ENCODE measurements at places on chromosomes 16 and 17.

GRCh38 chr17:61904094-61904710, 23.6 kb downstream of the INTS2 start:
- peak; percentile 28 for DNase-seq
- H3K36me3 ChIP-seq = peaks cover 28% of the 10 kb centered on the region
- no peaks in the 10 kb centered on the region for H3K4me1 ChIP-seq
- H3K27me3 ChIP-seq = no peaks in the 10 kb centered on the region

DNA sequence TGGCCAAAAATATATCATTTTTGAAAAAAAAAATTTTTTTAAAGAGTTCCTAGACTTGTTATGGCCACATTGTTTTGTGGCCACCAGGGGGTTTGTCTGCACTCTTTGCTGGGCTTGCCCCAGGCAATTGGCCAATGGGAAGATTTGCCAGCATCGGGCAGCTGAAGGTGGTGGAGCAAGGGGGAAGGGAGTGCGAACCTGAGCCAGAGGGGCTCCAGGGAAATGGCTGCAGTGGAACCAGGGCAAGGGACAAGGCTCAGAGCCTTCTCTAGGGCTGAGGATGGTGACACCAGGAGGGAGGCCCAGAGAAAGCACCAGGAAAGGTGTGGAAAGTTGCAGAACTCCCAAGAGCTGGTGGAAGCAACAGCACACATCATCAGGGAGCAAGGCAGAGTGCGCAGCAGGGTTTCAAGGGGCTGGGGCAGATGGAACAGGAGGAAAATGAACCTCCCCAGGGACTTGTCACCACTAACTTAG, 15.5 kb upstream of the CMIP start:
- no peak for DNase-seq
- no peak overlapping the region for H3K27ac ChIP-seq
- H3K36me3 ChIP-seq = no peaks in the 10 kb centered on the region
- peaks cover 6% of the 10 kb centered on the region for H3K27me3 ChIP-seq
- no peak overlapping the region for H3K4me3 ChIP-seq

GRCh38 chr17:78130437-78131101, at the start of gene TMC8:
TSS of gene TMC8 (plus strand) at chr17:78130771. CDS start at chr17:78131589, 818 bp downstream.
- H3K4me3 ChIP-seq = peak within 1 kb of the TSS; percentile 100
- peaks cover 59% of the 10 kb centered on the region for H3K4me1 ChIP-seq
- peak within 1 kb of the TSS; percentile 99 for H3K27ac ChIP-seq
- no peaks in the 10 kb centered on the region for H3K27me3 ChIP-seq
- DNase-seq = peak; percentile 86

DNA sequence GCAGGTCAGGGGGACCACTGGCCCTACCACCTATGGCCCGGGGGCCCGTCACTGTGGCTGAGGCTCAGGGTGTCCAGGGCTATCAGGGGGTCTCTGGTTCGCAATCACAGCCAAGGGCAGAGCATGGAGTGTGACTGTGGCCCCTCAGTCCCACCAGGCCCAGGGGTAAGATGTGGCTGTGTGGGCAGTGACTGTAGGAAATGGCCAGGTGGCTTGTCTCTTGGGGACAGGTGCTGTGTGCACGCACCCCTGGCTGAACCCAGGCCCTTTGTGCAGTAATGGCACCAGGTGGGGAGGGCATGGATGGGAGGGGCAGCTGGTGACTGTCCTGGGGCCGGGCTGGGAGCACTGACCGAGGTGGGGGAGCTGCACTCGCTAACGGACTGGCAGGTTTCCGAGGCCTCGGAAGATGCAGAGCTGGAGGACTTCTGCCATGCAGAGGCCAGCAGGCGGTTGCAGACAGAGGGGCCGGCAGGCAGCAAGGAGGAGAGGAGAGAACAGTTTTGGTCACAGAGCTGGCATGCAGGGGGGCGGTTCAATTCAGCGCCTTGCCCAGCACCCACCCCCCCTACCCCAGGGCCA, 18.8 kb downstream of the IL34 start:
- no peak overlapping the region for H3K27ac ChIP-seq
- H3K4me3 ChIP-seq = no peak overlapping the region
- DNase-seq = no peak
- no peaks in the 10 kb centered on the region for H3K27me3 ChIP-seq

DNA sequence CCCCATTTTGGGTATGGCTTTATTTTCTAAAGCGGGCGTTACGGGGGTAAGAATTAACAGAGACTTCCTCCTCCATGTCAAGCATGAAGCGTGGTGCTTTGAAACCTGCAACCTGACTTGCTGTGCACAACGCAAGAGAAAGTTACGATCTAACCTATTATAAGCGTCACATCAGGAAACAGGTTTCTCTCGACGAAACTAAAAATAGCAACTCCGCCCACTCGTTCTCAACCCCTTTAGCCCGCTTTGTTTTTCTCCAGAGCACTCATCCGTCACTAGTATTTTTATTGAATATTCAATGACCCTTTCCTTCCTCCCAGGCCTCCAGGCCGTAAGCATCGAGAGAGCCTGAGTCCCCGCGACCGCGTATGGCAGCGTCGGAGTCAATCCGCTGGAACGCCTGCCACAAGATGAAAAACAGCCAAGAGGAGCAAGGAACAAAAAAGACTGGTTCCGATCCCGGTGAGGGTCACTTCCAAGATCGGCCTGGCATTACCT, 555 bp downstream of the NUP88 start:
- H3K27me3 ChIP-seq = no peaks in the 10 kb centered on the region
- peaks cover 54% of the 10 kb centered on the region for H3K36me3 ChIP-seq
- peak; percentile 59 for DNase-seq
- H3K27ac ChIP-seq = peak overlapping the region; percentile 88

DNA sequence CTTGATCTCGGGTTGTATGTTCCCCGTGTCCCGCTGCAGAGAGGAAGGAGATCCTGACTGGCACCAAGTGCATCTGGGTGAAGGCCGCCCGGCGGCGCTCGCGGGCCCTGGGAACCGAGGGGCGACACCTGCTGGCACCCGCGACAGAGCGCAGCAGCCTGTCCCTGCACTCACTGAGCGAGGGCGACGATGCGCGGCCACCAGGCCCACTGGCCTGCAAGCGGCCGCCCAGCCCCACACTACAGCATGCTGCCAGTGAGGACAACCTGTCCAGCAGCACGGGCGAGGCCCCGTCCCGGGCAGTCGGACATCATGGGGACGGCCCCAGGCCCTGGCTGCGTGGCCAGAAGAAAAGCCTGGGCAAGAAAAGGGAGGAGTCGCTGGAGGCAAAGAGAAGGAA, 7.5 kb downstream of the BTBD17 start:
- DNase-seq = peak; percentile 49
- H3K4me3 ChIP-seq = peak overlapping the region; percentile 15
- no peaks in the 10 kb centered on the region for H3K4me1 ChIP-seq
- peaks cover 3% of the 10 kb centered on the region for H3K36me3 ChIP-seq
- no peak overlapping the region for H3K27ac ChIP-seq

DNA sequence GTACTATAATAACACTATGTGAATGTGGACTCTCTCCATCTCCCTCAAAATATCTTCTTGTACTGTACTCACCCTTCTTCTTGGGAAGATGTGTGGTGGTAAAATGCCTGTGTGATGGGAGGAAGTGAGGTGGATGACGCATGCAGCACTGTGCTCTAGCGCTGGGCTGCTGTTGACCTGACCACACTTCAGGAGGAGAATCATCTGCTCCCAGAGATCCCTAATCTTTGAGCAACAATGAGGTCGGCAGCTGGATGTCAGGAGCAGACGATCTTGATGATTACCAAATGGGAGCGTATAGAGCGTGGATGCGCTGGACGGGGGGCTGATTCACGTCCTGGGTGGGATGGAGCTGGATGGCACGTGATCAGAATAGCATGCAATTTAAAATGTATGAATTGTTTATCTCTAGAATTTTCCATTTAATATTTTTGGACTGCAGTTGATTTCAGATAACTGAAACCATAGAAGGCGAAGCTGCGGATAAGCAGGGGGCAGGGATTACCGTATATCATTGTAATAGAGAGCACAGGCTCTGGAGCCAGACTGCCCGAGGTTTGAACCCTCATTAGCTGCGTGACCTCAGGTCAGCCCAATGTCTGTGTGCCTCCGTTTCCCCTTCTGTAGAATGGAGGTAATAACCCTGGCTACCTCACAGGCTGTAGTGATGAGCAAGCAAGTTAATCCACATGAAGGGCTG, 23.7 kb upstream of the CYLD start:
- peaks cover 37% of the 10 kb centered on the region for H3K4me1 ChIP-seq
- H3K4me3 ChIP-seq = no peak overlapping the region
- no peak for DNase-seq
- no peak overlapping the region for H3K27ac ChIP-seq
- no peaks in the 10 kb centered on the region for H3K36me3 ChIP-seq

DNA sequence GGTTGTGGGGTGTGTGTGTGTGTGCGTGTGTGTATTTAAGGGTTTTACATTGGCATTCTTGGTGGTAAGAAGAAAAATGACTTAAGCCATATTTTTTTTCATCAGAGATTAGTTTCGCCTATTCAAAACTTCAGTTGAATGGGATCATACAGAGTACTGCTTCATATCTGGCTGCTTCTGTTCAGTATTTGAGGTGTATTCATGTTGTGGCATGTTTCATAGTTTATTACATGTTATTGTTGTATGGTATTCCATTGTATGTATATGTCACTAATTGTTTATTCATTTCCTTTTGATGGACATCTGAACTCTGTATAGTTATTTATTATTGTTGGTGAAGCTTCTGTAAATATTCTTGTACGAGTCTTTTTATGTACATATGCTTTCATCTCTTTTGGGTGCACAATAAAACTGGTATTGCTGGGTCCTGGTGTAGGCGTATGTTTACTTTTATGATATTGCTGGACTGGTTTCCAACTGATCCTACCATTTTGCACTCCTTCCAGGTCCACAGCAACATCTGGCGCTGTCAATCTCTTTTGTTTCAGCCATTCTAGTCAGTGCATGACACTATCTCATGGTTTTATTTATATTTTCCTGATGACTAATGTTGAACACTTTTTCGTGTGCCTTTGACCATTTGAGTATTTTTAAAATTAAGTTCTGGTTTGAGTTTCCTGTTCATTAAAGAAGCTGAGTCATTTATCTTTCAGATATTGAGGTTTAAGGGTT, 77.4 kb upstream of the MAF start:
- no peaks in the 10 kb centered on the region for H3K27me3 ChIP-seq
- no peaks in the 10 kb centered on the region for H3K36me3 ChIP-seq
- H3K4me3 ChIP-seq = no peak overlapping the region
- H3K4me1 ChIP-seq = no peaks in the 10 kb centered on the region
- no peak for DNase-seq

DNA sequence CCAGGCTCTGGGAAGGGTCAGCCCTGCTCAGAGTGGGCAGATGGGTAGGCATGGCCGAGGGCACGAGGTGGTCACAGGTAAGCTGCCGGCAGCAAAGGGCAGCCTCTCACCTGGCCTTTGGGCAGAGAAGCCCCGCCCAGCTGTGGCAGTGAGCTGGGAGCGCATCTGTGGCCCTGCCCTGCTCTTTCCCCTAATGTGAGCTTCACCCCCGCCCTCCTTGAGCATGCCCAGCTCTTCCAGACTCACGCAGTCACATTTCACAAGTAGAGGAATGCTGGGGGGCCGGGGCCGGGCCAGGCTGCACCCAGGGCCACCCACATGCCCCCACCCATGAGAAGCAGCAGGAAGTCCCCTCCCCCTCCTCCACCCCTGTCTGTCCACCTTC, 40.7 kb upstream of the SLC38A10 start:
- H3K4me3 ChIP-seq = no peak overlapping the region
- H3K4me1 ChIP-seq = no peaks in the 10 kb centered on the region
- H3K36me3 ChIP-seq = no peaks in the 10 kb centered on the region
- DNase-seq = no peak
- H3K27me3 ChIP-seq = peaks cover 53% of the 10 kb centered on the region

- H3K36me3 ChIP-seq = no peaks in the 10 kb centered on the region
- no peak overlapping the region for H3K4me3 ChIP-seq
- no peak overlapping the region for H3K27ac ChIP-seq
Observed at GRCh38 chr17:12768255-12768654, 21.0 kb upstream of the ARHGAP44 start.

- no peak overlapping the region for H3K4me3 ChIP-seq
- no peak overlapping the region for H3K27ac ChIP-seq
- peaks cover 2% of the 10 kb centered on the region for H3K36me3 ChIP-seq
- no peaks in the 10 kb centered on the region for H3K27me3 ChIP-seq
Observed at GRCh38 chr16:75088216-75088615, 28.4 kb downstream of the LDHD start.

- no peak for DNase-seq
- peaks cover 6% of the 10 kb centered on the region for H3K36me3 ChIP-seq
- no peak overlapping the region for H3K4me3 ChIP-seq
- H3K27ac ChIP-seq = no peak overlapping the region
- H3K4me1 ChIP-seq = peaks cover 35% of the 10 kb centered on the region
Observed at GRCh38 chr16:68361485-68361884, 50.7 kb downstream of the PRMT7 start.

DNA sequence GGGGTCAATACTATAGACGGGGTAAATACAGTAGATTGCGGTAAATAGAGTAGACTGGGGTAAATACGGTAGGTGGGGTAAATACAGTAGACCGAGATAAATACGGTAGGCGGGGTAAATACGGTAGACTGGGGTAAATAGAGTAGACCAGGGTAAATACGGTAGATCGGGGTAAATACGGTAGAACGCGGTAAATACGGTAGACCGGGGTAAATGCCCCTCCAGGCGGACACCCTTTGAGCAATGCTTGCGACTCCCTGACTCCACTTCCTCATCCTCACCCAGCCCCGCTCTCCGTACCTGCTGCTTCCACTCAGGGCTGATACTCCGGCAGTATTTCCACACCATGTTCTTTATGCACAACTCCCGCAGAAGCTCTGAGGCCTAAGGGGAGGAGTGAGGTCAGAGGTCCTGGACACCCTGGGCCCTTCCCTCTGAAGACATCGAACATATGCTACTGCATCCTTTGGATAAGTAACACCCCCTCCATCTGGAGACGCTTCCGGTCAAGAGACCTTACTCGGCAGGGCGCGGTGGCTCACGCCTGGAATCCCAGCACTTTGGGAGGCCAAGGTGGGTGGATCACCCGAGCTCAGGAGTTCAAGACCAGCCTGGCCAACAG, 13.3 kb upstream of the CRK start:
- peaks cover 5% of the 10 kb centered on the region for H3K4me1 ChIP-seq
- no peaks in the 10 kb centered on the region for H3K27me3 ChIP-seq
- no peak for DNase-seq
- H3K36me3 ChIP-seq = peaks cover 7% of the 10 kb centered on the region
- H3K4me3 ChIP-seq = no peak overlapping the region

- no peak overlapping the region for H3K27ac ChIP-seq
- DNase-seq = no peak
Observed at GRCh38 chr17:71933306-71933705, 187.5 kb upstream of the SOX9 start.

- H3K27ac ChIP-seq = no peak overlapping the region
- H3K36me3 ChIP-seq = peaks cover 3% of the 10 kb centered on the region
- H3K4me1 ChIP-seq = no peaks in the 10 kb centered on the region
- no peak for DNase-seq
- H3K4me3 ChIP-seq = no peak overlapping the region
Observed at GRCh38 chr16:10862438-10862837, 14.6 kb upstream of the CIITA start.

All from effector memory CD8-positive, alpha-beta T cell (primary cell).